ENCODE measurements at places on chromosomes 1 and 21. TPM values are rescaled to one million over a fixed set of nuclear protein-coding genes. Genes with fewer than 3 reads are reported as not detected.

Gene TPRG1L
- polyA plus RNA-seq, result 30.7 TPM

- H3K27ac ChIP-seq, result no peak overlapping the region
- H3K4me3 ChIP-seq, result no peak overlapping the region
- no peaks in the 10 kb centered on the region for H3K36me3 ChIP-seq
- H3K4me1 ChIP-seq, result peaks cover 5% of the 10 kb centered on the region
- no peak for DNase-seq
These were observed 48.9 kb downstream of the RASSF5 start for GRCh38 chr1:206556047-206556749.

DNA sequence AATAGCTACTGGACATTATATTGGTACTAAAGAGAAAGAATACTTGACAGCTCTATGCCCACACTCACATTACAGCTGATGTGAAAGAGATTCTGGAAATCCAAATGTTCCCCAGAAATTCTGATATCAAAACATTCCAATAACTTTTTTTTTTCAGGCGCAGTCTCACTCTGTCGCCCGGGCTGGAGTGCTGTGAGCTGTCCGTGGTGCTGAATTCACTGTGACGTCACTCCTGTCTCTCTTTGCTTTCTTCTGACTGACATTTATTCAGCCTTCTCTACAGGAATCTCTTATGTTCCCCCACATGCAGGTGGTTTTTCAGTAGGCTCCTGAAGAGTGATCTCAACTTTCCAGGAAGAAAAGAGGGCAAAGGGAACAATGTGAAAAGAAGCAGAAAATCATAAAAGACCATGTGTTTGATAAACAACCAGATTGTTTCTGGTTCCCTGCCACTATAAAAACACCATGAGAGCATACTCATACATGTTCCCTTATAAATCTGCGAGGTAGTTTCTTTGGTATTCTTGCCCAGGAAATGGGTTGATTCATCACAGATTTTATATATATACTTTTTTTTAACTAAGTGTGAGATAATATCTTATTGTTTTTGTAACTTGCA lies 6.2 kb downstream of the S100A7A start:
- H3K27ac ChIP-seq, result no peak overlapping the region
- H3K36me3 ChIP-seq, result no peaks in the 10 kb centered on the region
- peak; percentile 62 for DNase-seq
- H3K4me1 ChIP-seq, result no peaks in the 10 kb centered on the region
- H3K4me3 ChIP-seq, result no peak overlapping the region

- H3K27ac ChIP-seq, result no peak overlapping the region
- no peaks in the 10 kb centered on the region for H3K36me3 ChIP-seq
- no peak overlapping the region for H3K4me3 ChIP-seq
- H3K27me3 ChIP-seq, result no peaks in the 10 kb centered on the region
- DNase-seq, result peak; percentile 23
- H3K4me1 ChIP-seq, result peaks cover 22% of the 10 kb centered on the region
These were observed 24.7 kb upstream of the RAB3GAP2 start for GRCh38 chr1:220296981-220297380.

GRCh38 chr1:76335882-76336281 lies 261.3 kb downstream of the ST6GALNAC3 start:
- H3K27me3 ChIP-seq, result no peaks in the 10 kb centered on the region
- H3K36me3 ChIP-seq, result no peaks in the 10 kb centered on the region

DNA sequence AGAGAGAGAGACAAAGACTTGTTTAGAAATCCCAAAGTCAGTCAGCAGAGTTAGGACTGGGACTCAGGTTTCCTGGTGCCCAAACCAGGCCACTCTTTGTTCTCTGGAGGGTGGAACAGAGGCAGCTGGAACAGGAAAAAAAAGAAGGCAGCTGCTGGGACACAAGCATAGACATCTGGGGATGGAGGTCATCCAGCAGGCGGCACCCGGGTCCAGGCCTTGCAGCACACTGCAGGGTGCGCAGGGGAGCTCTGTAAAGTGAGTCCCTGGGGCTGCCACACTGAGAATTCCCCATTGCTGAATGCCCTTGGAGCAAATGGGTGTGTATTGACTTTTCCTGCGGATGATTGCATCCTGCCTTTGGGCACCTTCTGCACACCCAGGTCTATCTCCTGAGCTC lies 222.9 kb upstream of the CSF3R start:
- DNase-seq, result no peak
- no peaks in the 10 kb centered on the region for H3K36me3 ChIP-seq
- H3K27me3 ChIP-seq, result peaks cover 5% of the 10 kb centered on the region

DNA sequence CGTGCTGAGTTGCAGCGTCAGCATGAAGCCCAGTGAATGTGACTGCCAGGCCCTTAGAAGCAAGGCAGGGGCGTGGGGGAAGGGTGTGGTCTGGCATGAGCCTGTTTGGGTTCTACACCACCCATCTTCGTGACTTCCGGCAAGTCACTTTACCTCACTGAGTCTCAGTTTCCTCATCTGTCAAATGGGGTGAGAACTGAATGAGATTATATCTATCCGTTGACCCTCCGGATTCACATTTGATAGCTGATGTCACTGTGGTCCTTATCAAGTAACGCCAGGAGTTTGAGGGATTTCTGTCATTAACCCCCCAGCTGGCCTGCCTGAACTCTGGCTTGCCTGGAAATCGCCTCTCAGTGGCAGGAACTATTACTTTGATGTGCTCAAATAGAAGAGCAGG lies 15.6 kb downstream of the MRPL37 start:
- H3K4me3 ChIP-seq, result no peak overlapping the region
- peaks cover 46% of the 10 kb centered on the region for H3K36me3 ChIP-seq

GRCh38 chr1:57796616-57797015 lies 372.8 kb upstream of the DAB1 start:
- H3K27me3 ChIP-seq, result no peaks in the 10 kb centered on the region
- DNase-seq, result peak; percentile 12
- H3K36me3 ChIP-seq, result no peaks in the 10 kb centered on the region

DNA sequence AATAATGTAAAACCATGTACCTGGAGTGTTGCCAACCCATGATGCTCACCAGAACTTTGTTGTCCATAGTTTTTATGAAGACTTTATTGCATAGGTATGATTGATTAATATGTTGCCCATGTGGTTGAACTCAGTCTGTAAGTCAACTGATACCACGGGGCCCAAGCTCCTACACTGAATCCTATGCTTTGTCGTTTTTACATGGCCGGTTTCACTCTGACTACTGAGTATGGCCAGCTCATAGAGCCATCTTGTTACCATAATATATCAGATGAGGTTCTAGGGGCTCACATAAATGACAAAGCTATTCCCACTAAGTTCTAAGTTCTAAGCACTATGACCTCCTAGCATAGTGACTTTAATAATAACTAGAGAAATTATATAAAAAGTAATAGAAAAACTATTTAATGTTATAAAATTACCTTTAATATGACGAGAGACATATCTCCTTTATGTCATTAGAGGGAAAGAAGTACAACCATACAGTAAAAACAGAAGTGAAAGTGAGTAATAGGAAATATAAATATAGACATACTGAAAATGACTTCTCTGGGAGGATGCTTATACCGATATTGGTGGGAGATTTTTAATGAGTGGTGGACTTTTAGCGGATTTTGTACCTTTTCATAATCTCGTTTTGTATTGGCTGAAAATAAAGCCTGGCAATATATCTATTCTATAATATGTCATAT lies 983.4 kb upstream of the PRMT6 start:
- no peaks in the 10 kb centered on the region for H3K36me3 ChIP-seq
- H3K4me1 ChIP-seq, result no peaks in the 10 kb centered on the region
- H3K27me3 ChIP-seq, result no peaks in the 10 kb centered on the region
- no peak overlapping the region for H3K4me3 ChIP-seq
- DNase-seq, result no peak

Gene CFAP74
- polyA plus RNA-seq, result not detected

GRCh38 chr1:75132242-75132811 lies 1.9 kb upstream of the LHX8 start:
- peaks cover 96% of the 10 kb centered on the region for H3K27me3 ChIP-seq
- no peaks in the 10 kb centered on the region for H3K36me3 ChIP-seq
- H3K27ac ChIP-seq, result no peak overlapping the region

DNA sequence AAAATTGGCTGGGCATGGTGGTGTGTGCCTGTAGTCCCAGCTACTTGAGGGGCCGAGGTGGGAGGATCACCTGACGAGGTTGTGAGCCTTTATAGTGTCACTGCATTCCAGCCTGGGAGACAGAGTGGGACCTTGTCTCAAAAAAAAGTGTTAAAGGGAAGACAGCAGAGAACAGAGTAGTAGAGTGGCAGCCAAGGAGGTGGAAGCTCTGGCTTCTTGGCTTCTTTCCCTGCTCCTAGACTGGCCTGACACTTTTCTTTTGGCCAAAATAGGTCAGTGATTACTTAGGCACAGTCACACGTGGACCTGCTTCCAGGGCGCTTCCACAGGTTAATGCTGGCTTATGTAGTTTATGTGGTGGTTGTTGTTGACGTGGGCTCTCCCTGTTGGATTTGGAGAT lies 3.2 kb downstream of the DIP2A start:
- H3K4me3 ChIP-seq, result no peak overlapping the region
- H3K27me3 ChIP-seq, result no peaks in the 10 kb centered on the region
- DNase-seq, result no peak
- H3K36me3 ChIP-seq, result no peaks in the 10 kb centered on the region
- H3K4me1 ChIP-seq, result peaks cover 14% of the 10 kb centered on the region
- H3K27ac ChIP-seq, result no peak overlapping the region

Gene GJA9
- polyA plus RNA-seq, result not detected

Gene TFF3
- not detected for polyA plus RNA-seq

GRCh38 chr1:175043824-175044223 lies 20.6 kb upstream of the MRPS14 start:
- DNase-seq, result no peak
- H3K4me3 ChIP-seq, result no peak overlapping the region
- no peak overlapping the region for H3K27ac ChIP-seq

Gene HMGCS2
- polyA plus RNA-seq, result not detected

- H3K36me3 ChIP-seq, result no peaks in the 10 kb centered on the region
- DNase-seq, result no peak
- H3K27ac ChIP-seq, result no peak overlapping the region
- no peak overlapping the region for H3K4me3 ChIP-seq
These were observed 18.8 kb upstream of the ARHGEF10L start for GRCh38 chr1:17520473-17521319.
